Left lung (tissue), 14 donors: ENCODE measurements at places on chromosomes 2 and 18. TPM values are rescaled to one million over a fixed set of nuclear protein-coding genes. Genes with fewer than 3 reads are reported as not detected.

DNA sequence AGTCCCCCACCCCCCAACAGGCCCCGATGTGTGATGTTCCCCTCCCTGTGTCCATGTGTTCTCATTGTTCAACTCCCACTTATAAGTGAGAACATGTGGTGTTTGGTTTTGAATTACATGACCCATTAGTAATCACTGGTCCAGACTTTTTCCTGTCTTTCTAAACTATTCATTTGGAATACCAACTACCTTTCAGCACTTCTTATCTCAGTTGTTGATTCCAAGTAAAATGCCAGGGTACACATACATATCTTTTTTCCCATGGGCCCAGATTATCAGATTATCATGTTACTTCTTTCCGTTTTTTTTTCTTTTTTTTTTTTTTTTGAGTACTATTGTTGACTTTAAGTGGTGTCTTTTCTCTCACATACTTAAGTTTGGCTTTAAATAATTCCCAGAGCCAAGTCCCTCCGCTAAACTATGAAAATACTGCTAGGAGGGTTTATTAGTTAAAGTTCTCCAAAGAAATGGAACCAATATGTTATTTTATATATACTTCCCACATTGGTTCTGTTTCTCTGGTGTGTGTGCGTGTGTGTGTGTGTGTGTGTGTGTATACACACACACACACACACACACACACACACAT, 389.3 kb downstream of the IRS1 start:
- no peak for DNase-seq
- no peak overlapping the region for H3K4me3 ChIP-seq
- H3K4me1 ChIP-seq: no peaks in the 10 kb centered on the region
- H3K27ac ChIP-seq: no peak overlapping the region
- H3K36me3 ChIP-seq: no peaks in the 10 kb centered on the region

- no peak for DNase-seq
- H3K4me3 ChIP-seq: no peak overlapping the region
- H3K4me1 ChIP-seq: no peaks in the 10 kb centered on the region
- H3K27me3 ChIP-seq: no peaks in the 10 kb centered on the region
- H3K36me3 ChIP-seq: no peaks in the 10 kb centered on the region
- no peak overlapping the region for H3K27ac ChIP-seq
Observed at GRCh38 chr18:41695441-41695840, 259.6 kb upstream of the PIK3C3 start.

DNA sequence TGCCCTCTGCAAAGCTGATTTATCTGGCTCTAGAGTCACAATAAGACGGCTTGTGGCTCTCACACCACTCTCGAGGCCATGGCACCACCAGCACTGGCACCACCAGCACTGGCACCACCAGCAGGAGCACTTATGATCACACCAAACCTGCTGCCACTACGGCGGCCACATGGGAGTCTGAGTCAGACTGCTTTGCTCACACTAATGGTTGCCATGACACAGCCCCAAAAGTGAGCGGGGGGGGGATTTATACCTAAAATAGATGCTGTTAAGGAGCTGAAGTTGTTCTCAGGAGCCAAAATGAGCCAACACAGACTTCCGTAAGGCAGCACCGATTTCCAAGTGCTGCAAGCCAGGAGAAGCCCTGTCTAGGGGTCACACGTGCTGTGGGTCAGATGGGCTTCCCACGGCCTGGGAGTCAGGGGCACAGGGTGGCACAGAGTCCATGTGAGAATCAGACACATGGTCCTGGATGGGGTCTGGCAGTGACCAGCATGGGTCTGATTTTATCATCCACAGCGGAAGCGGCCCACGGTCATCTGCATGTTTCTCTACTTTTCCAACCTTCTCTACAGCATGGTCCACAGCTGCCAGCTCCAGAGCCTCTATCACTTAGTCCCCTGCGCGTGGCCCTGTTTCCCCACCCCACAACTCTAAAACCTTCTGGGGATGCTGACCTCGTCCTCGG, 16.7 kb downstream of the DNMT3A start:
- H3K27me3 ChIP-seq: no peaks in the 10 kb centered on the region
- H3K27ac ChIP-seq: no peak overlapping the region
- no peak overlapping the region for H3K4me3 ChIP-seq
- H3K36me3 ChIP-seq: peaks cover 13% of the 10 kb centered on the region
- H3K4me1 ChIP-seq: no peaks in the 10 kb centered on the region

DNA sequence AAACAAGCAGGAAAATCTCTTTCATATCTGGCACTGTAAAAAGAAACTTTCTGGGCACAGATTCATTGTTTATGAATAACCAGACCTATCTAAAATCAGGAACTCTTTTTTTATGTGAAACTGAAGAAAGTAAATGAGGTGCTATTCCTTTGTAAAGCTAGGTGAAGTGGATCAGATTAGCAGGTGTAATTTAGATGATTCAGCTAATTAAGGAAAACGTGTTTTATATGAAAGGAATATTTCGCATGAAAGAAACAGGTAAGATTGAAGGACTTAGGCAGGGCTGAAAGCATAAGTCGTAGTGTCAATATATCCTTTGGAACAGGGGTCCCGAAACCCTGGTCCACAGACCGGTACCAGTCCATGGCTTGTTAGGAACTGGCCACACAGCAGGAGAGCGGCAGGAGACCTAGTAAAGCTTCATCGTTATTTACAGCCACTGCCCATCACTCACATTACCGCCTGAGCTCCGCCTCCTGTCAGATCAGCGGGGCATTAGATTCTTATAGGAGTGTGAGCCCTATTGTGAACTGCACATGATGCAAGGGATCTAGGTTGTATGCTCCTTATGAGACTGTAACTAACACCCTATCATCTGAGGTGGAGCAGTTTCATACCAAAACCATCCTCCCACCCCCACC, 20.3 kb upstream of the XIRP2 start:
- no peaks in the 10 kb centered on the region for H3K27me3 ChIP-seq
- no peaks in the 10 kb centered on the region for H3K4me1 ChIP-seq

GRCh38 chr18:76401498-76401897, 93.5 kb downstream of the ZNF516 start:
- no peak overlapping the region for H3K27ac ChIP-seq
- DNase-seq: no peak
- H3K36me3 ChIP-seq: no peaks in the 10 kb centered on the region
- H3K4me3 ChIP-seq: no peak overlapping the region
- no peaks in the 10 kb centered on the region for H3K4me1 ChIP-seq
- H3K27me3 ChIP-seq: no peaks in the 10 kb centered on the region

DNA sequence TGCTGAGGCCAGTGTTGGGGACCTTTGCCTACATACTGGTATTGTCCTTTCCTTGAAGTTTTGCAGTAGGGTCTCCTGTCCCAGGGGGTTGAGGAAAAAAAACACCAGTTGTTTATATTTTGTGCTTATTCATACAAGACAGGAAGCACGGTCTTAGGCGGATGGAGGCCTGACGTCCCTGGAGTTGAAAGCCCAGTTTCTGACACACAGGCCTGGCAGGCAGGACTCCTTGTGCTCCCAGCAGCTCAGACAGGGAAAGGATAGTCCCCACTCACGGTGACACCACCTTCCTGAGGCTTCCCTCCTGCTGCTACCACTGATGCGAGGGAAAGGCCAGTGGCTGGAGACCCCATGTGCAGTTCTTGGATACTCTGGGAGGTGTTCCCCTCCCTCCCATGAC, 15.5 kb upstream of the SP100 start:
- H3K27me3 ChIP-seq: no peaks in the 10 kb centered on the region
- H3K4me3 ChIP-seq: no peak overlapping the region
- H3K36me3 ChIP-seq: peaks cover 63% of the 10 kb centered on the region
- no peaks in the 10 kb centered on the region for H3K4me1 ChIP-seq
- no peak overlapping the region for H3K27ac ChIP-seq

DNA sequence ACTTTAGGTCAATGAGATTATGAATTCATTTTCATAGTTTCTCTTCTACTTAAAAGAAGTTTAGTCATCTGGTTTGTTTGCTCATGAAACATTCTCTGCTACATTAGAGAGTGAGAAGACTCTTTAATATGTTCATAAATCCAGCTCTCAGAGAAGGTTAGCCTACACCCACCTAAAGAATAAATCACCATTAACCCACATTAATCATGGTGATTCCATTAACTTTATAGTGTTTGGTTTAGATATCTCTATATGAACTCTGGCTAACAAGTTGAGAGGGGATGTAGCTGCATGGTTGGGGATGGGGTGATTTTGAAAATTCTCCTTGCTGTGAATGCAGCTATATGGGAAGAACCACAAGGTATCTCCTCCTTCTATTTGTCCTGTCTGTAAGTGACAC, 10.7 kb downstream of the TFPI start:
- H3K36me3 ChIP-seq: no peaks in the 10 kb centered on the region
- H3K27me3 ChIP-seq: no peaks in the 10 kb centered on the region
- H3K4me3 ChIP-seq: no peak overlapping the region
- peak overlapping the region; percentile 86 for H3K27ac ChIP-seq
- no peak for DNase-seq

The ARL4C gene
- total RNA-seq: 15.8 TPM

DNA sequence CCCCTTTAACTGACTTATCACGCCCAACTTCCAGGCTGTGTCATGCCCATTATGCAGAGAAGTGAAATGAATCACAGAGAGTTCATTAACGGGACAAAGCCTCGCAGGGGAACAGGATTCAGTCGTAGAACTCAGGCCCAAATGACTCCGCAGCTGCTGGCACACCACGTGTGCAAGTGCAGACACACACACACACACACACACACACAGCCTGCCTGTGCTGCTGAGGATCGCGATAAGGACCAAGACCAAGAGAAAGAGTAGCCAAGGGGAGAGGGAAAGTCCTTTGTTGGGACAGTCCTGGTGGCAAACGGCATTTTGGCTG, 90.0 kb upstream of the TAF1B start:
- no peaks in the 10 kb centered on the region for H3K36me3 ChIP-seq
- DNase-seq: no peak

The GRB14 gene
- 4.1 TPM for total RNA-seq

GRCh38 chr2:67039517-67040103, 357.5 kb upstream of the ETAA1 start:
- no peaks in the 10 kb centered on the region for H3K27me3 ChIP-seq
- no peaks in the 10 kb centered on the region for H3K4me1 ChIP-seq
- H3K27ac ChIP-seq: no peak overlapping the region
- no peaks in the 10 kb centered on the region for H3K36me3 ChIP-seq
- DNase-seq: no peak

- no peak for DNase-seq
- H3K4me3 ChIP-seq: no peak overlapping the region
- H3K27ac ChIP-seq: no peak overlapping the region
- H3K4me1 ChIP-seq: peaks cover 41% of the 10 kb centered on the region
Observed at GRCh38 chr2:159604159-159604558, 12.2 kb downstream of the BAZ2B start.

DNA sequence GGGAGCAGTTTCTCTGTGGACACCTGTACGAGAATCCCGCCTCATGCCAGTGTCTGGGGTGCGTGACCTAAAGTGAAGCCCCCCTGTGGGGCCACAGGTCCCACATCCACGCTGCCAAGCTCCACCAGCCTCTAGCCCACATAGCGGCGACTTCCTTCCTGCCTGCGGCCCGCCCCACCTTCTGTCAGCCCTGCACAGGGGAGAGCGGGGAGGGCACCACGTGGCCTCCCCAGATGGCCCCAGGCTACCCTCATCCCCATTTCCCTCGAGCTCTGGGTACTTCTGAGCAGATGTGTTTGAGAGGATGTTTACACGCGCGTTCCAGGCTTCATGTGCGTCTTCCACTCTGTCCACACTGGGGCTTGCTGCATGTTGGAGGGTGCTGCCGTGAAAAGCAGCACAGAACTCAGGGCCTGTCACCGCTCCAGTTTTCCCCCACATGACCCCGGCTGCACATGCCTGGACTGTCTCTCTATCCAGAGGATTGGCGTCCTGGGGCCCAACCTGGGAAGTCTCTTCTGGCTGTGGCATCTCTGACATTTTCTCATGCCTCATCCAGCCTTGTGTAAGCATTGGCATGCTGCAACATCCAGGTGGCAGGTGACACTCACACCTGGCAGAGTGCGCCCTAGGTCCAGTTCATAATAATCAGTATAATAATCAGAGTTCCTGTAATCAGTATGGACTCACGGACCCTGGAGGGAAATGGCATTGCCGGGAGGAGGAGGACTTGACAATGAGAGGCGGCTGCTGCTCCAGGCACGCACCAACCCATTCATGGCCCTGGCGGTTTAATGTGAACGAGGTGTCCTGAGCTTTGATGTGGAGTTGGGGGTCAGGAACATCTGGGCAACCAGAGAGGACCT, 146.3 kb upstream of the TWIST2 start:
- no peak overlapping the region for H3K27ac ChIP-seq
- no peaks in the 10 kb centered on the region for H3K27me3 ChIP-seq
- H3K4me3 ChIP-seq: no peak overlapping the region
- no peaks in the 10 kb centered on the region for H3K36me3 ChIP-seq

DNA sequence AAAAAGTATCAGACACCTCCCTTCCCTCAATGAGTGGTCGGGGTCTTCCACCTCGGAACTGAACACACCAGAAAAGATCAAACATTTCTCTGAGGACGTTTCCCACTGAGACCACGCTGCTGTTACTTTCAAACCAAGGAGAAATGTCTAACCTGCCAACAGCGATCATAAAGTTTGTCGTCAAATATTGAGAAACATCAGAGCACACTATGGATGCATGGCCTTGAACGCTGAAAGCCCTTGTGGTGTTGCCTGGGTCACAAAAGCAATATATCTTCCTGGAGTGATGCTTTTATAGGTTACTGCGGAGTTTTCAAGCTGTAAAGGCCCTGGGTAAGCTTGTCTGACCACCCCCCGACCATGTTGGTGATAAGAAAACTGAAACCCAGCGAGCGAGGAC, 70.2 kb upstream of the ID2 start:
- no peak for DNase-seq
- H3K27me3 ChIP-seq: no peaks in the 10 kb centered on the region
- no peaks in the 10 kb centered on the region for H3K36me3 ChIP-seq
- no peak overlapping the region for H3K4me3 ChIP-seq

GRCh38 chr2:65574993-65575392, 142.6 kb upstream of the SPRED2 start:
- H3K36me3 ChIP-seq: no peaks in the 10 kb centered on the region
- H3K27me3 ChIP-seq: no peaks in the 10 kb centered on the region
- H3K4me3 ChIP-seq: no peak overlapping the region
- no peak overlapping the region for H3K27ac ChIP-seq

The STPG4 gene
- 1.0 TPM for total RNA-seq

GRCh38 chr2:136777391-136777790, 12.0 kb downstream of the THSD7B start:
- H3K36me3 ChIP-seq: no peaks in the 10 kb centered on the region
- no peak overlapping the region for H3K4me3 ChIP-seq
- H3K27ac ChIP-seq: no peak overlapping the region
- H3K27me3 ChIP-seq: no peaks in the 10 kb centered on the region
- DNase-seq: no peak
